Midbrain (tissue), 1 donor: ENCODE measurements at places on chromosomes 7 and 10.

DNA sequence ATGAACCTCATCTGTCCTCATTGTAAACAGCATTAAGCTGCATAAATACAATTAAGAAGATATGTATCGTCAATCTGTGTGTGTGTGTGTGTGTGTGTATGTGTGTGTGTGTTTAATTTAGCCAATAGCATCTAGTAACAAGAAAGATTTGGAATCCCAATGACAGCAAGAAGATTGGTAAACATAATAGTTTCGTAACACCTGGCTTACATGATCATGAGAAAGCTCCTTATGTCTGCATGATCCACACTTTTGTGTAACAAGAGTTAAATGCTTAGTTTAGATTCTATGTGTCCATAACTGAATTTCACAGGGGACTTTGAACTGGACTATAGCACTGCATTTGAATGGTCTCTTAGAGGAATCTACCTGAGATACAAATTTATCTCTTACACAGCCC, 191.0 kb upstream of the BET1 start:
- DNase-seq: no peak

DNA sequence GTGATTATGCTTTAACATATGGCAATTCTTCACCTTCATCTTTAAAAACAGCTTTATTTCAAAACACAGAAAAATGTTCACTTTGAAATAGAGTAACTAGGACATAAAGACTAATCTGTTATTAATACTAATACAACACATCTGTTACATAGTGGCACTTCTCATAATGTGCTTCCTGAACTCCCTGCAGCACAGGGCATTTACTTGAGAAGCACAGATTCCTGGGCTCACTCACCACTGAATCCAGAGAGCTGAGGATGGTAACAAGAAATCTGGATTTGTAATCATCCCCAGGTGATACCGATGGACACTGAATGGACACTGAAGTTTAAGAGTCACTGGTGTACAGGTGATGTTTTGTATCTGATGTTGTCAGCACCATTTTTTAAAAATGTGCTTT, 96.1 kb downstream of the COL28A1 start:
- no peak for DNase-seq

DNA sequence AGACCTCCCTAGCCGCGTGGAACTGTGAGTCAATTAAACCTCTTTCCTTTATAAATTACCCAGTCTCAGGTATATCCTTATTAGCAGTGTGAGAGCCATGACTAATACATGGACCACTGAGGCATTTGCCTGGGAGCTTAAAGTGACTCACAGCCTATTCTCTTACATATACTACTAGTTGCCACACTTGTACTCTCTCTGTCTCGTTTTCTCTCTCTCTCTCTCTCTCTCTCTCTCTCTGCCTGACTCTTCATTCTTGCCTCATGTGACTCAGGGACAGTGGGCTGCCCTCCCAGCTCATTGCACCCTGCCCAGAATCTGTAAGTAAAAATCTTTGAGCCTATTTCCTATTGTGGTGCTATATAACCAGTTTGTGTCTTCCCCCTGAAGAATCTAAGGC, 238.5 kb upstream of the MAGI2 start:
- no peak for DNase-seq

DNA sequence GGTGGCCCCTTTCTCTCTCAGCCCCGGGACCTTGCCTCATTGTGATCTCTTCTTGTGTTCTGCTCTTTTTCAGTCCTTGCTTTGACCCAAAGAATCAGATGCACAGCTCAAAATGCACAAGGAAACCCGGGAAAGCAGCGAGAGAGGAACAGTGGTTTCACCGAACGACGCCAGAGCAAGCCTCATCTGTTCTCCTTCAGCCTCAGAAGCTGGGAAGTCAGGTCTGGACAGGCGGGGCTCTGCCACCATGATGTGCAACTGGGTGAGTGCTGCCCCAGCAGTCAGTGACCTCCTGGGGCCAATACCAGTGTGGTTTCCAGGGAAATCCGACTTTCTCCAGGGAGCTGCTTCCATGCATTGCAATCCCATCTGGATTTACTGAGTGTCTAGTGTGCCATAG, 133.4 kb downstream of the PRKCQ start:
- DNase-seq: no peak

GRCh38 chr10:62373995-62374861, at the start of gene ZNF365:
Gene ZNF365, plus strand, starts transcription at chr10:62374369. Its CDS starts 1,825 bp downstream, at chr10:62376194.
- DNase-seq: peak; percentile 73

- DNase-seq: no peak
Measured at GRCh38 chr10:21649454-21649872, 115.4 kb downstream of the MLLT10 start.

DNA sequence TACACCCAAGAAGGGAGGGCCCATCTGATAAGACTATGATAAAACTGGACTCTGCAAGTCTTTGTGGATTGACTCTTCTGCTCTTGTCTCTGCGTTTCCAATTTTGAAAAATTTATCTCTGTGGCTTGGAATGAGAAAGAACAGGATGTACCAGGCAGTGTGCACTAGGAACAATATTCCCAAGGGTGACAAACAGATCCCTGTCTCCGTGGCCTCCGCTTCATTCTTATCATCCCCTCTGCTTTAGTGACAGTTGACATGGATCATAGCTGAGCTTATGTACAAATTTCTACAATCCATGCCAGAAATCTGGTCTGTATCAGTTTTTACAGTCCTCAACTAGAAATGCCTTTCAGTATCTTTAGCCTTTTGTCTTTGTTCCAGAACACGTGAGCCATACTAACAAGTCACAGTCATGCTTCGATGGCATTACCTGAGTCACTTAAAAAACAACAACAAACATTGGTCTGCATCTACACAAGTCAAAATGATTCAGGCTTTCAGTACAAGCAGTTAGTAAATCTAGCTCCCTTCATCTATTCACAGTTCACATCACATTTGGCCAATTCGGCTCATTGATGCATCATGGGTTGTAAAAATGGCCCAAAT, 393.6 kb upstream of the CELF2 start:
- no peak for DNase-seq

DNA sequence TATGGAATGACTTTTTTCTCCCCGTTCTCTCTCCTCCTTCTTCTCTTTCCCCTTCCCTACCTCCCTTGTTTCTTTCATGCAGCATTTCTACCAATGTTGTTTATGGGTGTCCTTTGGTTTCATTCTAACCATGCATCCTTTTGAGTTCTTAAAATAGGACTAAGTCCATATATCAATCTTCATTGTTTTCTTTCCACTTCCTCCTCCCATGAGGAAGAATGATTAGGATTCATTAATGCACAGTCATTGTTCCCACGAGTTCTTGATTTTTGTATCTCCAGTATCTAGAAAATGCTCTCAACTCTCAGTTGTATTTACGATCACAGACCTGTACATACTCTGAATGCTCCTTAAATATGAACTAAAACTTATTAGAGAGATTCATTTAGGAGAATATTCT, 153.3 kb downstream of the LRRC4 start:
- DNase-seq: no peak

GRCh38 chr7:69450456-69450855, 147.8 kb upstream of the AUTS2 start:
- DNase-seq: no peak

- no peak for DNase-seq
Measured at GRCh38 chr7:156764766-156765165, 124.2 kb downstream of the RNF32 start.

DNA sequence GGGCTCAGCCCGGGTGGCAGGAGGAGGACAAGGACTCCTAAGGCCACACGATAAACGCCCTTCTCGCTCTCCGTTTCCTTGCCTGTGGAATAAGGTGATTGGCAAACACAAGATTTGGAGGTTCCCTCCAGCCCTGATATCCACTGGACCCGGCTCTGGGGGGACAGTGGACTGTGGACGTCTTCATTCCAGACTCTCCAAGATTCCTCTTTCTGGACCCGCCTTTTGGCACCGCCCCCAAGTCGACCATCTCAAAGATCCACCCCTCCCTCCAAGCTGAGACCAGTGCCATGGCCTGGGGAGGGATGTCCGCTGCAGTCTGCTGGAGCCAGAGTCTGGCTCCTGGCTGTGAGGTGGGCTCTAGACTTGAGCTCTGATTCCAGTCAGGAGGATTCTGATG, 23.6 kb downstream of the ZNF783 start:
- DNase-seq: no peak

GRCh38 chr10:84423719-84424118, 95.3 kb downstream of the CCSER2 start:
- DNase-seq: no peak

GRCh38 chr10:74071157-74071556, 73.2 kb downstream of the VCL start:
- no peak for DNase-seq

DNA sequence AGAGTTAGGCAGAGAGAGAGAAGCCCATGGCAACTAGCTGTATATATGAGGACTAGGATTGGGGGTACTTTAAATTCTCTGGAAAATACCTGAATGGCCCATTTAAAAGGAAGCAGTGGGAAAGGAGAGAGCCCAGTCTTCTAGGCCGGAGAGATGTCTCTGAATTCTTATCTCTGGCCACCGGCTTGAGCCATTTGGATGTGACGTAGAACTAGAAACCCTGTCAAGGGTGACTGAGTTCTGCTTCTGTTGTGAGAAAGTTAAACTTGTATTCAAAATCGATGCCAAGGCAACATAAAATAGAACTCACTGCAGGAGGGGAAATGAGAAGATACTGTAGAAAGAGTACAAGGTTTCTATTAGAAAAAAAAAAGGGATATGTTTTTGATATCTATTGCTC, 6.3 kb upstream of the GSTK1 start:
- DNase-seq: no peak

- no peak for DNase-seq
Measured at GRCh38 chr7:51327287-51327717, 10.7 kb upstream of the COBL start.

DNA sequence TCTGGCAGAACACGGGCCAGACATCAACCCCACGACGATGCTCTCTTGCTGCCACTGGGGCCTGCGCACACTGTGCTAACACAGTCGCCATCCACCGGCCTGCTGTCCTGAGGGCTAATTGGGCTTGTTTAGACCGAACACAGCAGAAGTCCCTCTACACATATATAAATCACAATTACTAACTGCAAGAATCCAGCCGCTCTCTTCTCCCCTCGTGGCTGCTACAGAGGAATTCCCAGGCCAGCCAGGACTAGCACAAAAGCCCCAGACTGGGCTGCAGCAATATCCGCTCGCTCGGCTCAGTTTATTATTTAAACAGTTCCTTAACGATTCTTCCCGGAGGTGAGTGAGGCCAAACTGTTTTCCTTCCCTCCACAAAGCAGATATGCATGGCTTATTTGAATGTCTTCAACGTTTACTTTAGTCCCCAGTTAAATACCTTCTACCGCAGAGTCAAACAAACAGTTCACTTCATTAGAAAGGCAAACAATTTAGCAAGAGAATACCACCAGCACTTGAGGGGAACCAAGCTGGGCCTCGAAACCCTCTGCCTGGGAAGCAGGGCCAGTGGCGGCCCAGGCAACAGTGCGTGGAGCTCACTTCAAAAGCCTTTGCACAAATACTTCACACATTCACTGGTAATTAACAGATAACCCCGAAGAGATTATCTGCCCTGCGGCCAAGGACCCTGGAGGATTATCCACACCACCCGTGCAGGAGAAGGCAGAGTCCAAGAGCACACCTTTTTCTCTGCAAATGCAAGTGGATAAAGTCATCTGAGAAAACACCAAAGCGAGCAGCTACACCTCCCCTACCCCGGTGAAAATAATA, 145.3 kb downstream of the GLI3 start:
- no peak for DNase-seq

- DNase-seq: no peak
Measured at GRCh38 chr10:51838471-51838870, 139.1 kb upstream of the CSTF2T start.

DNA sequence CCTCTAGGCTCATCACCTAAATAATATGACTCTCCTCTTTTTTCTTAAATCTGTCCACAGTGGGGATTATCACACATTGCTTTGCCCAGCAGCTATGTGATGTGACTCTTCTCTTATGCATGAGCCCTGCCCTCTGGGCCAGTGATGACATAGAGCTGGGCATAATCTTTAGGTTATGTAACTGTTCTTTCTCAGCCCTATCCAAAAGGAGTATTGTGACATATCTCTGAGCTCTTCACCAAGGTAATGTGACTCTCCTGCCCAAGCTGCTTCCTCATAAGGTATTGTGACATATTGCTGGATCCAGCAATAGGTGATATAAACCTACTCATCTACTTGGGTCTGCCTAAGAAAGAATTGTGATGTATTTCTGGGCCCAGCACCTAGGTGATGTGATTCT, 37.7 kb upstream of the ZNF107 start:
- no peak for DNase-seq

DNA sequence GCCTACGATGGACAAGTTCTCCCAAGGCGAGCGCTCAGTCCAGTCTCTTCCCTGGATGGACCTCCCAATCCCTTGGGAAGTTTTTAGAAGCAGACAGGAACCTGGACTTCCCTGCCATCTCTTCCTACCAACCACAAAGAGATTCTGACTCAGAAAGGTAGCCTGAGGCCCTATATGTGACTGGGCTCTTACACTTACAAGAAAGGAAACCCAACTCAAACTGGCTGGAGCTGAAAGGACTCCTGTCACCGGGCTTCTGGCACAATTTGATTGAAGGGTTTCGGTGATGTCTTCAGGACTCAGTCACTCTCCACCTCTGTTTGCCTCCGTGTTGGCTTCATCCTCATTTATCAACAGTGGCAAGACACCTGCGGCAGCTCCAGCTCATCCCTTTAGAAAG, 3.7 kb upstream of the COL13A1 start:
- no peak for DNase-seq

DNA sequence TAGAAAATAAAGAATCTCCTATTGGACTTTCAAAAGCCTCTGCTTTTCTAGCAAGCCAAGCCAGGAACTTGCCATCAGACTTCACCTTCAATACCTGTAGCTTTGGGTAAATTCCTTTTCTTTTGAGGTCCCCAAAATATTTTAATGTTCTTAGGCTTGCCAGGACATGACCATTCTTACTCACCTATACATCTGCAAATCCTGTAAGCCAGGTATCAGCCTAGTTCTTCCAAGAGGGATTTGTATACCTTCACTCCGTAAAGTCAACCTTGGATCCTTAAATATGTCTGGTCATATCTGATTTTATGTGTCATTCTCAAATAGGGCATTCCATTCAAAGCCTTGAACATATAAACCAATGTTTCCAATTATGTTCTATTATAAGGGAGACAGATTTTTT, 210.6 kb upstream of the CELF2 start:
- no peak for DNase-seq

GRCh38 chr10:80471001-80471400, 16.9 kb downstream of the TSPAN14 start:
- no peak for DNase-seq

DNA sequence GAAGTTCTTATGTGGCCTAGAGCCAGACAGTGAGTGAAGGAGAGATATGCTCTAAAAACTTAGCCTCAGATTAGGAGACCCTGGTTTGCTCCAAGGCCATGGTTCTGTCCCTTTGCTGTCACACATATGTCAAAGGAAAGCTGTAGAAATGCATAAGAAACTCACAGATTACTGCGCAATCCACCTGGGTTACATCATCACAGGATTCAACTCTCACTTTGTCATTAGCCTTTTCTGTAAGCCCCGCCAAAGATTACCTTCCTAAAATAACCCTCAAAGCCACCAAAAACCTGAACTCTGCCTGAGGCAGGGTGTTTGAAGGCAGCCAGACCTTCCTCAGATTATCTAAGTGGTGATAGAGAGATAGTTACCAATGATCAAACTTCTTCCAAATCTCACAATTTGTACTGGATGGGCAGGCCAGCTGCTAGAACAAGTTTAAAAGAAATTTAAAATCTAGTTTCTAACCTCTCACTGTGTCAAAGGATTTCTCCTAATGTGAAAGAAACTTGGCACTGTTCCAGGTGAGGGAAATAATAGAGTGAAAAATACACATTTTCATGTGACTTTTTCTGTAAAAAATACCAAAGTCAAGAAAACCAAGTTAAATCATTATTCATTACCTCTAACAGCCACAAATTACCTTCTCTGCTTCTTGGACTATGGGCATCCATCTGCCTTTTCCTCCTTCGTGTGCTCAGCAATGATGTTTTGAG, 567.2 kb downstream of the SUGCT start:
- DNase-seq: no peak
